ENCODE measurements at places on chromosomes 1 and 21. TPM values are rescaled to one million over a fixed set of nuclear protein-coding genes. Genes with fewer than 3 reads are reported as not detected.

DNA sequence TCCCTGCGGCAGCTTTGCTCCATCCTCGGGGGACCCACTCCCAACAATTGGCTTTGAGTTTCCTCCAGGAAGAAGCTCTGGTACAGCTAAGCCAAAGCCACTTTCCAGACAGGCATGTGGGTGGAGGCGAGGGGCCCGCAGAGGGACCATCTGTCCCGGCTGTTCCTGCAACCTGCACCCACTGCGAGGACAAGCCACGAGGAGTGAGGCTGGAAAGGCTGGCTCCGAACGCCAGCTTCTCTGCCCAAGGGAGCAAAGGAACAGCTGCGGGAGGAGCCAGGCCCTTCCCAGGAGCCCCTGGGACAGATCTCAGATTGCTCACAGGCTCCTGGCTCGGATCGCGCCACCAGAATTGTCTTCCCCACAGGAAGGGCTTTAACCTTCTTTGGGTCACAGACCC lies 28.3 kb upstream of the PEF1 start:
- DNase-seq: no peak

DNA sequence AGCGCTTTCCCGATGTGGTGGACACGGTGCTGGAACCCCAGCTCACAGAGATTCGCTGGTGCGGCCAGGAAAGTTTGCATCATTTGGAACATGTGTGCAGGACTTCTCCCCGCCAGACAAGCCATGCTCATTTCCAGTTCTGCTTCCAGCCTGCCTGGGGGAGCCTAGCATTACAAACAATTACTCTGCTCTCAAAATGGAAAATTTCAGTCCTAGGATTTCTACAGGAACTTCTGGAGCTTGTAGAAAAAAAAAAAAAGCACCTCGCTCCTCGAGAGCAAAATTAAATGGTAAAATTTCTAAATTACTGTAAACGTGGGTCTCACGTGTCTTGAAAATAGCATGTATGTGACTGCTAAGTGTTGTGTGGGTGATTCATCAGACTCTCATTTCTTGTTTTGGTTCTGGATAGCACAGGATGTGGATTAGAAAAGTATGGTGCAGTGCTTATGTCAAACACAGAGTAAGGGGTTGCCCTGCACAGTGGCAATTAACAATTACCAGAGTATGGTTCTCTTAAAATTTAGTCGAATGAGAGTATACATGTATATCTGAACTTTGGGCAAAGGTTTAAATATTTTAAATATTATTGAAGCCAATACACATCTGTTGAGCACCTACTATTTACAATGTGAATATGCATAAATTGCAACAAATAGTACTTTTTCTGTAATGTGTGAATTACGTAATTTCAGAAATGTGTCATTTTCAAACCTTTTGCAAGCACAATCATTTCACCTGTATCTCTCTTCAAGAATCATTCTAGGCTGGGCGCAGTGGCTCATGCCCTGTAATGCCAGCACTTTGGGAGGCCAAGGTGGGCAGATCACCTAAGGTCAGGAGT lies 61.8 kb upstream of the PTGFRN start:
- peak; percentile 62 for DNase-seq

The FCGR3A gene
- not detected for total RNA-seq

The KCNN3 gene
- total RNA-seq: not detected

- DNase-seq: no peak
Observed at GRCh38 chr1:25813734-25814471, 5.9 kb upstream of the MTFR1L start.

GRCh38 chr1:246579818-246580217 lies 13.6 kb downstream of the CNST start:
- no peak for DNase-seq

The CSRP1 gene
- total RNA-seq: 108 TPM

DNA sequence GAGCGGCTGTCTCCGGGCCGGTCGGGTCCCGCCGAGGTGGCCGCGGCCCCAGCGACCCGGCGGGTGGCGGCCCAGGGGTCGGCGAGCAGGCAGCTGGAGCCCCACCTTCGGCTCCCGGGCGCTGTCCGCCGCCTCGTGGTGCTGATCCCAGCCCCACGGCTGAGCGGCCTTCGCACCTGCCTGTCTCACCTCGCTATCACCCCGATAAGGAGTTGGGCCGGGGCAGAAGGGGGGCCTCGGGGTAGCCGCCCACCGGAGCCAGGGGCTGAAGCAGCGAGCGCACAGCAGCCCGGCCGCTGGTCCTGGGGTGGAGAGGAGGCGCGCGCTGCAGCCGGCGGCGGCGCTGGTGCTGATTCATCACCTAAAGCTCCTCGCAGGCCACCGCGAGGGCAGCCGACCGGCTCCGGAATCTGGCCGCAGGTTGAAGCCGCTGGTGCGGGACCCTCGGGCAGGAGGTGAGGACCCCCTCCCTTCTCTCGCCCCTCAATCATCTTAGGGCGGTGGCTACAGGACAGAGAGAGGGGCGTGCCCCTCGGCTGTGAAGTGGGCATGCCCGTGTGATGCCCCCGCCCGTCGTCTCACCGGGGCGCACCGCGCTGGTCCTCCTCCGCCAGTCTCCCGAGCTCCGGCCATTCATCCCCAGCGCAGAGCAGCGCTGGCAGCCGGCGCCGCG lies 575 bp downstream of the TRIM67 start:
- DNase-seq: peak; percentile 49

The BTBD19 gene
- 1.0 TPM for total RNA-seq

DNA sequence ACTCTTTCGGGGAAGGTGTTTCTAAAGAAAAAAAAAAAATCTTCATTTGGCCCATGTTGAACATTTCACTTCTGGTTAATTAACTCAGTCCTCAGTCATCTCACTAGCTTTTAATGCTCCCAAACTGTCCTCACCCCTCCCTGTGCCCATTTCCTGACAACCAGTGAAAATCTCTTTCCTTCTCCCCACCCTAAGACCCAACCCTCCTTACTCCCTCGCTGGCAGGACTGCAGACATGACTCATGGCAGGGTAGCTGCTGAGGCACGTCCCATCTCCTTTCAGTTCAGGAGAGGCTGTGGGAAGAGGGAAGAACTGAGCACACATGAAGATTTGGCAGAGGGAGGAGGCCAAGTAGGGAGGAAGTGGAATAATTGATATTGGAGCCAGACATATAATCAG lies 12.6 kb downstream of the PKP1 start:
- peak; percentile 98 for DNase-seq

The GPX7 gene
- total RNA-seq: 22.5 TPM

GRCh38 chr1:42364542-42364941 lies 16.1 kb upstream of the RIMKLA start:
- DNase-seq: no peak

The BRINP3 gene
- not detected for total RNA-seq

DNA sequence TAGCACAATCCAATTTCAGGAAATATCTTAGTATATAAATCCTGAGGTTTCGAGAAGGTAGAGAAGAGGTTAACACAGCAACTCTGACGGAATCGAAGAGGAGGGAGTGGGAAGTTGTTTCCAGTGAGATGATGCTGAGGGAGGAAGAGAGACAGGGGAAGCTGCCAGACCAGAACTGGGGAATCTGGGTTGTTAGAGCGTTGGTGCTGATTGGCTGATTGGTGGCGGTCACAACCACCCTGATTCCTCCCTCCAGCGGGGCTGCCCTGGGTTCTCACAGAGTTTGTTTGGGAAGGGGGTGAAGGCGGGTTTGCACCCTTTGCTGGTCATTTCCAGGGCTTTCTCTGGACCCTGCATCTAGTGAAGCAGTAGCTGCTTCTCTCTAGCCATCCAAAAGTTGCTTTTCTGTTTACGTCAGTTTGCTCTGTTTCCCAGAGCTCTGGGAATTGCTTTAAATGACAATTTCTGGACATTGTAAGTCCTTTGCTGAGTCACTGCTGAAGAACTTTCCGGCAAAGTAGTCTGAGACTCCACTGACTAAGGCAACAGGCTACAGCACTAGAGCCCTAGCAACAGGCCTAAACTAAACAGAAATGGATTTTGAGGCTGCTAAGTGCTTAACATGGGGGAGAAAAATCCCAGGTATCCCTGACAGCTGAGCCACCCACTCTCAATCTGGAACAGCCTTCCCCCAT lies 90.1 kb downstream of the TENT5C start:
- peak; percentile 28 for DNase-seq

GRCh38 chr1:99677416-99677815 lies 31.5 kb downstream of the PALMD start:
- DNase-seq: no peak

DNA sequence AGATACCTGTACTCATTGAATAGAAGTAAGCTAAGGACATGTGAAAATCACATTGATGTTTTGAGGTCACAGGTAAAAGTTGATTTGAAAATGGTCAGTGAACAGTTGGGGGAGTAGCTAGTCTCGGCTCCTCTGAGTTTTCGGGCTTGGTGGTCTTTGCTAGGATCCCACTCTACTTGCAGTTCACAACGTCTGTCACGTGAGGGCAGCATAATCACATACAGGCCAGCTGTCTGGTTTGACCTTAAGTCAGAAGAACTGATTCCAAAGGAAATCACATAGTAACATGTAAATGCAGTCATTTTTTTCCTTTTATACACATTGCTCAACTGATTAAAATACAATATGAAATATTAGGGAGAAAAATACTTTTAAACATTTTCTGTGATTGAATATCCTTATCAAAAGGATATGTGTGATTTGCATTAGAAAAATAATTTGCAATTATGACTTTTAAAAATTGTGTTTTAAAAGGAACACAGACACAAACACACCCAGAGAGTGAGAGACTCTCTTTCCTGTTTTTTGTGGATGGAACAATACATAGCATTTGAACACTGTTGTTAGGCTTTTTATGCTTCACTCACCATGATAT lies 21.8 kb upstream of the PDC start:
- peak; percentile 57 for DNase-seq

GRCh38 chr1:177132141-177132540 lies 32.4 kb downstream of the ASTN1 start:
- DNase-seq: no peak

DNA sequence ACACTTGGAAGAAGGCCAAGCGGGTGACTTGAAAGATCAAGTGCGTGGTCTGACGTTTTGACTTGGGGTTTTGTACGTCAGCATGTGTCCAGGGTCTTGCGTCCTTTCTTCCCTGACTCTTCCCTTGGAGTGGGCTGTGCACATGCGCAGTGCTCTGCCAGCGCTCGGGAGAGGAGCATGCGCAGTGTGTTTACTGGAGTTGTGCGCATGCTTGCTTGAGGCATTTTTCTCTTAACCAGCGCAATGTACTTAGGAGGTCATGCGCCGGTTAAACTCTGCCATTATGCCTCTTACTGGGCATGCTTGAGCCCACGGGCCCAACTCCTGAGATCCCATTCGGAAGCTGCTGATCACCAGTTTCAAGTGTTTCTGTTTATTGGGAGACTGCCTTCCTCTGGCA lies 242.5 kb upstream of the AJAP1 start:
- DNase-seq: no peak
